ENCODE measurements at places on chromosomes 2 and 18. TPM values are rescaled to one million over a fixed set of nuclear protein-coding genes. Genes with fewer than 3 reads are reported as not detected.
A peak's percentile ranks its signal among the peaks of the same experiment; 100 is the strongest.

- H3K27ac ChIP-seq = no peak overlapping the region
- DNase-seq = no peak
- H3K4me1 ChIP-seq = peaks cover 5% of the 10 kb centered on the region
- no peaks in the 10 kb centered on the region for H3K36me3 ChIP-seq
Observed at GRCh38 chr2:236887531-236887930, 198.2 kb upstream of the COPS8 start.

Gene TGFA
- not detected for total RNA-seq

Gene THSD7B
- total RNA-seq = 1.2 TPM

- no peak overlapping the region for H3K27ac ChIP-seq
- no peaks in the 10 kb centered on the region for H3K4me1 ChIP-seq
- no peak overlapping the region for H3K4me3 ChIP-seq
- H3K27me3 ChIP-seq = no peaks in the 10 kb centered on the region
- DNase-seq = no peak
Observed at GRCh38 chr2:232352511-232353091, 25.9 kb upstream of the ALPP start.

DNA sequence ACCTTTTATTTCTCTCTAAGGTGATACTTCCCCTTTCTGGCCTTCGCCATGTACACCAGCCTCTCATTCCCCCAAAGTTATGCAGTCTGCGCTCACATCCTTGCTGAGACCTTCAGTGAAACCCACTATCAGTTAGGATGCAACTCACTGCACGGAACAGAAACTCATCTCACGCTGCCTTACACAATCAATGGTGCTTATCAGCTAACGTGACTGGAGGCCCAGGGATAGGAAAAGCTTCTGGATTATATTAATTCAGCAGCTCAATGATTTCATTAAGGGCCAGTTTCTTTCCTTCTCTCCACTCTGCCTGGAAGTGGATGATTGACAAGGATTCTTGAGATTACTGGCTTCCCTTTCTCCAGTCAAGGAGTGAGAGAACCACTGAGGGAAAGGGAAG lies 44.8 kb downstream of the CDH2 start:
- H3K36me3 ChIP-seq = peaks cover 10% of the 10 kb centered on the region
- no peak overlapping the region for H3K27ac ChIP-seq
- peaks cover 21% of the 10 kb centered on the region for H3K4me1 ChIP-seq

Gene MEIS1
- 10.7 TPM for total RNA-seq

- H3K4me1 ChIP-seq = no peaks in the 10 kb centered on the region
- no peaks in the 10 kb centered on the region for H3K36me3 ChIP-seq
- no peak overlapping the region for H3K27ac ChIP-seq
- DNase-seq = no peak
Observed at GRCh38 chr2:54494087-54494486, 38.0 kb downstream of the SPTBN1 start.

Gene EFEMP1
- 25.5 TPM for total RNA-seq

- no peak overlapping the region for H3K27ac ChIP-seq
- no peaks in the 10 kb centered on the region for H3K27me3 ChIP-seq
- DNase-seq = no peak
- no peaks in the 10 kb centered on the region for H3K36me3 ChIP-seq
- H3K4me3 ChIP-seq = no peak overlapping the region
- peaks cover 26% of the 10 kb centered on the region for H3K4me1 ChIP-seq
Observed at GRCh38 chr18:13474907-13475545, 251.3 kb downstream of the FAM210A start.

Gene CIB4
- total RNA-seq = not detected

DNA sequence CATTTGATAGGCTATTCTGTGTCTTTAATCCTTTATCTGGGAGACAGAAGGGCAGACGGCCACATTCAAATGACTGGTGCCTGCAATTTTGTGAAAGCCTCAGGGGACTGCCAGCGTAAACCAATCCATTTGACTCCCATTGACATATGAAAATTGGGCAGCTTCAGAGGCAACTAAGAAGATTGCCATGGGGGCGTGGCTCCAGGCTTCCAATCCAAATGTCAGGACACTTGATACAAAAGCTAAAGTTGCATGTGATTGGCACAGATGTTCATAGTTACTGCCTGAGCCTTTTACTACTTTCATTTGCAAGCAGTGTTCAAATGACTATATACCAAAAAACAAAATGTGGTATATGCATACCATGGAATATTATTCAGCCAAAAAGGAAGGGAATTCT lies 42.0 kb downstream of the SPC25 start:
- no peaks in the 10 kb centered on the region for H3K36me3 ChIP-seq
- peak; percentile 9 for DNase-seq
- no peak overlapping the region for H3K27ac ChIP-seq
- H3K4me1 ChIP-seq = peaks cover 7% of the 10 kb centered on the region
- no peak overlapping the region for H3K4me3 ChIP-seq

GRCh38 chr2:181275643-181276070 lies 181.5 kb upstream of the ITGA4 start:
- H3K4me3 ChIP-seq = no peak overlapping the region
- H3K36me3 ChIP-seq = no peaks in the 10 kb centered on the region
- H3K4me1 ChIP-seq = no peaks in the 10 kb centered on the region
- DNase-seq = peak; percentile 41
- no peak overlapping the region for H3K27ac ChIP-seq

- H3K27me3 ChIP-seq = no peaks in the 10 kb centered on the region
- H3K4me3 ChIP-seq = no peak overlapping the region
- H3K36me3 ChIP-seq = no peaks in the 10 kb centered on the region
- H3K4me1 ChIP-seq = no peaks in the 10 kb centered on the region
- no peak for DNase-seq
Observed at GRCh38 chr2:233691443-233692433, 952 bp upstream of the UGT1A6 start.

GRCh38 chr2:99261242-99261641 lies 5.8 kb upstream of the LYG2 start:
- no peaks in the 10 kb centered on the region for H3K27me3 ChIP-seq
- H3K4me1 ChIP-seq = no peaks in the 10 kb centered on the region
- no peaks in the 10 kb centered on the region for H3K36me3 ChIP-seq
- no peak overlapping the region for H3K4me3 ChIP-seq
- no peak overlapping the region for H3K27ac ChIP-seq

DNA sequence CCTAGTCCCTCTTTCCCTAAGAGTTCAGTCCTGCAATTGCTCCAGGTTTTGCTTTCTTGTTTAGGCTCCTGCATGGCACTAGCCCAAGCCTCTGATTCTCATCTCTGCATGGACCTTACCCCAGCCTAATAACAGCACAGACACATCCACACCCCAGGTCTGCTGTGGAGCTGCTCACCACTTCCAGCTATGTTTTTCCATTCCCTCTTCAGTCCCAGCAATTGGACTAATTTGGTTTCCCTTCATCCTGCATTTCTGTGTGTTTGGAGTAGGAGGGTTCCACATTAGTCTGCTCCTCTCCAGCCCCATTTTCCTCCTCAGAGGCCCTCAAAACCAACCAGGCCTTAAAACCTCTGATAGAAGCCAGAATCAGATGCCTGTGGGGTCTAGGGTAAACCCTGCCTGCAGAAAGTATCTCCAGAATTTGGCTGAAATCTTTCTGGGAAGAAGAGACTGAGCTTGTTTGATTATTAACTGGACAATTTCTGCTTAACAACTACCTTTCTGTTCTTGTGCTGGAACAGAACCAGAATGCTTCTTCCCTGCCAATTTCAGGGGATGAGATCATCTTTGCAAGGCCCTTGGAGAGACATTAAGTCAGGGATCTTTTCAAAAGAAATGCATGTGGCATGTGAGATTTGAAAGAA lies 95.9 kb downstream of the GFPT1 start:
- H3K27me3 ChIP-seq = no peaks in the 10 kb centered on the region
- no peaks in the 10 kb centered on the region for H3K4me1 ChIP-seq
- H3K36me3 ChIP-seq = no peaks in the 10 kb centered on the region
- H3K27ac ChIP-seq = no peak overlapping the region
- DNase-seq = no peak

- peaks cover 4% of the 10 kb centered on the region for H3K4me1 ChIP-seq
- no peak for DNase-seq
- H3K36me3 ChIP-seq = no peaks in the 10 kb centered on the region
Observed at GRCh38 chr18:44521668-44522022, 159.0 kb upstream of the SETBP1 start.

Gene PROKR1
- 2.1 TPM for total RNA-seq

- no peaks in the 10 kb centered on the region for H3K36me3 ChIP-seq
- no peak for DNase-seq
- H3K4me1 ChIP-seq = no peaks in the 10 kb centered on the region
- H3K4me3 ChIP-seq = no peak overlapping the region
- no peaks in the 10 kb centered on the region for H3K27me3 ChIP-seq
Observed at GRCh38 chr2:109000738-109001137, 11.7 kb upstream of the EDAR start.

DNA sequence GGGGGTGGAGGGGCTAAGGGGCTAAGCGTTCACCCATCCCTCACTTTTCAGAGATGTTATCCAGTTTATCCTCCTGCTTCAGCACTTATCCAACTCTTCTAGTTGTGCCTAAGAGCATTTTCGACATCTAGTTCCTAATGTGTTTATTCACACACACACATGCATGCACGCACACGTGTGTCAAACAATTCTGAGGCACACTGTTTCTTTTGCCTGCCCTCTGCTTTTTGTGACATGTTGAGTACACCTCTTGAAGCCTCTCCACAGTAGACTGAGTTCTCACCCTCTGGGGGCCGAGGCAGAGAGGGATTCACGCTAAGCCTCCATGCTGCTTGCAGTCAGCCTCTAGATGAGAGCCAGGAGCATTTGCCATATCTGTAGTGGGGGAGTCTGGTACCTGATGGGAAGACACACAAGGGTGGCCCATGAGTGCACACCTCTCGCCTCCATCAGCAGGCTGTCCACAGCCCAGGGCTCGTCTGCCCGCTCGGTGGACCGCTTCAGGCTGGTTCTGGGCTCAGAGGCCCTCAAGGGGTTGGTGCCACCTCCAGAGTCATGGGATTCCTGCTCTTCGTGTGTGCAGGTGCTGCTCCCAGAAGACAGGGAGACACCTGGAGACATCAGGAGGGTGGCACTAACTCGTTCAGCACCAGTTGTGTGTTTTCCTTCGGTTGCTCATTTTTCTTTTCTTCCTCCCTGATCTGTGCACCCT lies 11.9 kb downstream of the TWIST2 start:
- H3K27ac ChIP-seq = no peak overlapping the region
- H3K36me3 ChIP-seq = no peaks in the 10 kb centered on the region
- DNase-seq = no peak
- H3K4me1 ChIP-seq = peaks cover 12% of the 10 kb centered on the region
- peaks cover 27% of the 10 kb centered on the region for H3K27me3 ChIP-seq

Gene YPEL5
- total RNA-seq = 36.1 TPM

DNA sequence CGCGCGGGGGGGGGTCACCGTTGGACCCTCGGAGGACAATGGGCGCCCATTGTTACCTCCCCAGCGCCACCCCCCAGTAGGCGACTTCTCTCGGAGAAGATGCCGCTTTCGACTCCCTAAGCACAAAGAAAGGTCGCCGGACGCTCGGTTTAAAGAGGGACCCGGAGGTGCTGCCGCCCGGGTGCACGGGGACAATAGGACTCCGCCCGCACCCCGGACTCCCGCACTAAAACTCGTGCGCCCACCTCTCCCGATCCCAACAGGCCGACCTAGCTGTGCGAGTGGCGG lies 318 bp upstream of the CDC42EP3 start:
- H3K4me3 ChIP-seq = peak overlapping the region; percentile 97
- peaks cover 18% of the 10 kb centered on the region for H3K4me1 ChIP-seq
- no peak for DNase-seq
- H3K36me3 ChIP-seq = no peaks in the 10 kb centered on the region
- no peaks in the 10 kb centered on the region for H3K27me3 ChIP-seq

GRCh38 chr18:51150113-51150700 lies 47.3 kb downstream of the MEX3C start:
- H3K27ac ChIP-seq = no peak overlapping the region
- H3K36me3 ChIP-seq = no peaks in the 10 kb centered on the region
- DNase-seq = no peak
- H3K4me3 ChIP-seq = no peak overlapping the region

DNA sequence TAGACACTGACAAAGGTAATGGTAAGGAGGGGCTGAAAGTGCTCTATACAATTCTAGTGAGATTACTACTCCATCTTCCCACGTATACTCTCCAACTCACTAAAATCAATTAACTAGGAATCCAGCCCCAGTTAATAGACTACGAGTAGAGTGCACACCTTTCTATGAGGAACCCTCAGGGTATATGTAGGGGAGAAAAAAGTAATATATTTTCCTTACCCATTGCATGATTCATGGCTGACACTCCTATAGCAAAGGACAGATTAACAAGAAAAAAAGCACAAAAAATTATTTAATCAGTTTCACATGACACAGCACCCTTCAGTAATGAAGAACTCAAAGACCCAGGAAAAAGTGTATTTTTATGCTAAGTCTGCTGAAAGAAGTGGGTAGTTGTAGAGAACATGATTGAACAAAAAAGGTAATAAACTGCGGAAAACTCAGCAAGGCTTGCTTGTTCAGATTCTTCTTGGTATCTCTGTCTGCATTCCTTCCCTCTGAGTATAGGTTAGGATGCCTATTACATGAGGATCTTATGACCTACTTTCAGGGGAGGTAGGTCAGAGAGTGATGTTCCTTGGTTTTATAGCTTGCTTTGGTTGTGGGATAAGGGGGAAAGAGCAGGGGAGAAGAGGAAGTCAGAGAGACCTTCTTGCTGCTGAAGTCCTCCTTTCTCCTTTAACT lies 342.0 kb upstream of the DLGAP1 start:
- no peaks in the 10 kb centered on the region for H3K27me3 ChIP-seq
- no peaks in the 10 kb centered on the region for H3K36me3 ChIP-seq
- DNase-seq = no peak
- no peaks in the 10 kb centered on the region for H3K4me1 ChIP-seq
- no peak overlapping the region for H3K27ac ChIP-seq
- no peak overlapping the region for H3K4me3 ChIP-seq

- peak; percentile 41 for DNase-seq
- H3K27ac ChIP-seq = no peak overlapping the region
- no peak overlapping the region for H3K4me3 ChIP-seq
- peaks cover 21% of the 10 kb centered on the region for H3K4me1 ChIP-seq
- peaks cover 3% of the 10 kb centered on the region for H3K36me3 ChIP-seq
- H3K27me3 ChIP-seq = no peaks in the 10 kb centered on the region
Observed at GRCh38 chr18:7072593-7072992, 45.0 kb downstream of the LAMA1 start.

DNA sequence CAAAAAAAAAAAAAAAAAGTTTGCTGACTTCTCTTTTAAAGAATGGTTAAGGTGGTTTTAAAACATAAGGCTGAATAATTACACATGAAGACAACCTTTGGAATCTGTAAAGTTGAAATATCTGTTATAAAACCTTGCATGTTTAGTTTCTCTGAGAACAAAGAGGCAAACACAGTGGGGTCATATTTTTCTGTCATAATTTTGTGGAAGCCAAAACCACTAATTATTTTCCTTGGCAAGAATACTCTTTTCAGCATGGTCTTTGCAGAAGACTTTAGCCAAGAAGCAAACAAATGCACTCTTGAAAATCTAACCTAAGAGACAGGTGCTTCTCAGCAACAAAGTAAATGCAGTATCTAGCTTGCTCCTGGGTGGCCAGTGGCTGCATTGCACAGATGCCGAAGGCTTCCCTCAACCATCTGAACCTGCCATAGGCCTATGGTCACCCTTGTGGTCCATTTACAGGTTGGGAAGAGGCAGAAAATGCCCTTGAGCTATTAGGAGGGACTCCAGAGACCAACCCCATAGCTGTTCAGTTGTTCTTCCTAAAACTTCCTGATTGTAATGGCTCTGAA lies 44.8 kb downstream of the ZAP70 start:
- no peaks in the 10 kb centered on the region for H3K4me1 ChIP-seq
- H3K27me3 ChIP-seq = no peaks in the 10 kb centered on the region
- no peak overlapping the region for H3K4me3 ChIP-seq

Gene EHBP1
- total RNA-seq = 51.5 TPM

Data from neural progenitor cell (in vitro differentiated cells).